ENCODE measurements at places on chromosomes 7 and 10. TPM values are rescaled to one million over a fixed set of nuclear protein-coding genes. Genes with fewer than 3 reads are reported as not detected.

PPP1R3C gene
- 124 TPM for total RNA-seq

KNDC1 gene
- total RNA-seq: 9.6 TPM

HGF gene
- 0.20 TPM for total RNA-seq

TFEC gene
- not detected for total RNA-seq

PDZD8 gene
- 60.2 TPM for total RNA-seq

PRLHR gene
- not detected for total RNA-seq

STK31 gene
- 1.6 TPM for total RNA-seq

CALY gene
- 1.3 TPM for total RNA-seq

CTTNBP2 gene
- total RNA-seq: 5.2 TPM

MEOX2 gene
- total RNA-seq: not detected

GPR158 gene
- total RNA-seq: 0.29 TPM

SAP25 gene
- 5.8 TPM for total RNA-seq

DNA sequence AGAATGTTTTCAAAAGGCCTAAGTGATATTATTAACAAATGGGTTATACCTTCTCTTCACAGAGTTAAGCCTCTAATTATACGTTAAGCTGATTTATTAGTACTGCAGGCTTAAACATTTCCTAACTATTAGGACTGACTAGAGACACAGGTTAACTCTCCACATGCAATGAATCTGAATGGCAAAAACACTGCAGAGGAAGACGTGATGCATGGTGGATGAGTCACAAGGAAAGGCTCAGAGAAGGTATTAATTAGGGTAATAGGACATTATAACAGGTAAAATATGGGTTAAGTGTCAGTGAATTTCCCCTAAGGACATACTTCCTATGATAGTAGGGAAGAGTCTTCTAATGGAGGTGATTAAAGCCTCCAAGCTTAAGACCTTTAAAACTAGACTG, 24.7 kb upstream of the SEM1 start:
- DNase-seq: no peak

- peak; percentile 30 for DNase-seq
These were observed 29.8 kb upstream of the PPP2R2D start for GRCh38 chr10:131870831-131871672.

DNA sequence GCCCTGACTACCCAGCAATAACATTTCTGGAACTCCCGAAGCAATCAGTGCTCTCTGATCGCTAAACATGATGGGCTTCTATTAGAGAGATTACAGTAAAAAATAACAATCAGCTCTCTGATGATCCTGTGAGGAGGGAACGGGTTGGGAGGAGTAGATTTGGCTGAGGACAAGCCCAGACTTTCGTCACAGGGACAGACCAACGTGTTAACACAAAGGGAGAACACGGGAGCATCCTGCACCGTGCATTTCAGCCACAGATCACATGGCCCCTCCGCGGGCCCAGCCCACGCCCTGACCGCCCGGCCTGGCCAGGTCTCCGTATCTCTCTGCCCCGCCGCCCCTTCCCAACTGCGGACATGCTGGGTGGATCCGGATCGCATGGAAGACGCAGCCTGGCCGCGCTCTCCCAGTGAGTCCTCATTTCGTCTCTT, 95.0 kb upstream of the AGBL3 start:
- peak; percentile 90 for DNase-seq

- peak; percentile 59 for DNase-seq
These were observed 1.0 kb upstream of the ZNF800 start for GRCh38 chr7:127393368-127394058.

GRCh38 chr10:30358206-30358605, 9.1 kb upstream of the MTPAP start:
- DNase-seq: no peak

DNA sequence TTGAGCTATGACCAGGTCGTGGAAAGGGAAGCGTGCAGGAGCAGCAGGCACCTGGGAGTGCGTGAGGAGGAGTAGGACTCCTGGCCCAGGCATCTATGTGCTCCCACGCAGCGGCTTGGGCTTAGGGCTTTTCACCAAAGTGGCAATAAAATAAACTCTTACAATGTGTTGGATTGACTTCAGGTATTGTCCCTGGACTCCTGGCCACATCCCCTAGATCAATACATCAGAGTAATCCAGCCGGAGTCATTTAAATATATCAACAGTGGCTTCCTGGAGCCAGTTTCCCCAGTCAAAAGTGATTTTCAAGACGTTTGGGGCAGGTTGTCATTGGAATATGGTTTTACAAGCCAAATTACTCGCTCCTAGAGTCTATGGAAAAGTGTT, 344.4 kb downstream of the WDR11 start:
- no peak for DNase-seq

DNA sequence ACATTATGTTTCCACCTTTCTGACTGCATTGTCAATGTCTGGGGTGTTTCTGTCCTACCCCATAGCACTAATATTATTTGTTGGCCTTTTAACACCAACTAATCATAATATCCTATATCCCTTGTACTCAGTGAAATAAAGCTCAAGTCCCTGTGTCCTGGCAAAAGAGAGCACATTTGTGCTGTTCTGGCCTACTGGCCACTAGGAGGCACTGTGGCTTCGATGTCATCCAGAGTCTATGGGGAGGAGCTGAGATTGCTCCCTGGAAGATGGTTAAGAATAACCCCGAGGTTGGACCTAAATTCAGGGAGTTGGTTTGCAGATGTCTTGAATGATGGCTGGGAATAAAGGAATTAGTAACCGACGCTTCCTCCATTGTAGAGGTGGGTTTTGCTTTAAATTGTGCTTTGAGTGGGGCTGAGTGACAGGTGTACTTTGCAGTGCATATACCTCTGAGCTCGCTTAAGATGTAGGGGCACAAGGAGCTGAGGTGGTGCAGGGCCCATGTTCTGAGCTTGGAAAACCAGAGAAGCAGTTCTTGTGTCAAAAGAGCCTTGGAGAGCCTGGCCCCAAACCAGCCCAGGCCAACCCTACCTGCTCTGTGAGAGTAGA, 191.2 kb upstream of the PRSS1 start:
- DNase-seq: peak; percentile 87

GRCh38 chr7:37820708-37821468, 27.5 kb upstream of the NME8 start:
- DNase-seq: no peak

DNA sequence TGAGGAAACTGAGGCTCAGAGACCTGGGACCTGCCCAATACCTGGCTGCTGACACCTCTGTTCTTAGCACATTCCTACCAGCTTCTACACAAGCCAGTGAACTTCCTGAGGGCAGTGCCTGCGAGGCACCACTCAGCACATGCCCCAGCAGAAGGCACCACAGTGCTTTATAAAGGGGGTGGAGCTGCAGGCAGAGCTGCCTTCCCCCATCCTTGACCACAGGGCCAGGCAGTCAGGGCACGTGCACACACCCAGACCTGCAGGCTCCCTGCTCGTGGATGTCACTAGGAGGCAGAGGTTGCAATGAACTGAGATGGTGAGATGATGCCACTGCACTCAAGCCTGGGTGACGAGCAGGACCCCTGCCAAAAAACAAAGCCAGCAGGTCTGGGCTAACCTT, 39.2 kb upstream of the TUBB8 start:
- DNase-seq: no peak

- DNase-seq: no peak
These were observed 53.7 kb upstream of the DOCK1 start for GRCh38 chr10:126851414-126852108.

DNA sequence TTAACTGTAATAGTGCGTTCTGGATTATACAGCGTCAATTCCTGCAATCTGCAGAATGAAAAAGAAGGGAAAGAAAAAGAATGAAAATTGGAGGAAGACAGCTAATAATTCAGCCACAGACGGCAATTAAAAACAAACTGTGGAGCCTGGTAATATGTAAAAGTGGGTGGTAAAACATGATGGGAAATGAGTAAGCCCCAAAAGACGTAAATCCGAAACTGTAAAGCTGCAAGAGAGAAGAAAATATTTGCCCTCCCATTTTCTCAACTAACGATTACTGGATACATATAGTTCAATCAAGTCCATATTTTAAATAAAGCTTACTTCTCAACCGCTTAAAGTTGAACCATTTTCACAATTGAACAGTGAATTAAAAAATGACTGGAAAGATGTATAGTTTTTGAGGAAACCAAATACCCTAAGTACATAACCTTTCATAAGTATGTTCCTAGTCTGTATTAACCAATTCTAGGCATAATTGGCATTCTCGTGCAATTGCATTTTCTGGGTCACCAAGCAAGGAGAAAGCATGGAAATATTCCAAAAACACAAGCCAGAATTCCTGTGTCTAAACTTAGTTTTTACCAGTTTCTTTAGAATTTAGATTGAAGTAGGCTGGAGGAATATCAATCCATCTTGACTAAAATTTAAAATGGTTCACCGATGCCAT, 44.8 kb downstream of the MALSU1 start:
- no peak for DNase-seq

DNA sequence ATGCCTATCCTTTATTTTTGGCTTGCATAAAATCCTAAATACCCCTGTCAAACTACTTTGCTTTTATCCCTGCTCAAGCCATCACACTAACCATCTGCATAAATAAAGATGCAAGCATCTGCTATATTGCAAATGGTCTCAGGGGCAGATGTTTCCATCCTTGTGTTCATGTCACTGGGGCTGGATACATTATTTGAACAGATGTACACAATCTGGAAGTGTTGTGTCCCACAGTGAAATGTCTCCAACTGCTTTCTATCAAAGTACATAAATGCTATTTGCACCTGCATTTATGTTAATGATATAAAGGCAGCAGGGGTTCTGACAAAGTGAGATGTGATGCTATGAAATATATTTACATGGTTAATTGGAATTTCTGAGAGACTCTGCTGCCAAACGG, 163.1 kb downstream of the ZNF438 start:
- no peak for DNase-seq

DNA sequence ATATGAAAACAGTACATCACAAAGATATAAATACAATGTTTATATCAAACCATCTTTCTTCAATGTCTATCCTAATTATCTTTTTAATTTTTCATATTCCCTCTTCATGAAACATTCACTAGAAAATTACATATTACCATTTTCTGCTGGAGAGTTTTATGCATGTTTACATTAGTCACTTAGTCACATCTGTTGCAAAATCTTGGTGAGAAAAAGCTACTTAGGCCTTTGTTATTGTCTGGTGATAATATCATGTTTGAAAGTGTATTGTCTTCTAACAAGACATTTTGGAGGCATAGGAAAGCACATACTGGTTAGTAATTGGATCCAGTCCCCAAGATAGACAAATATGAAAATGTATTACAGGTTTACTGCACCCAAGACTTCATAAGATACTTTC, 163.6 kb downstream of the GNAI1 start:
- DNase-seq: no peak

DNA sequence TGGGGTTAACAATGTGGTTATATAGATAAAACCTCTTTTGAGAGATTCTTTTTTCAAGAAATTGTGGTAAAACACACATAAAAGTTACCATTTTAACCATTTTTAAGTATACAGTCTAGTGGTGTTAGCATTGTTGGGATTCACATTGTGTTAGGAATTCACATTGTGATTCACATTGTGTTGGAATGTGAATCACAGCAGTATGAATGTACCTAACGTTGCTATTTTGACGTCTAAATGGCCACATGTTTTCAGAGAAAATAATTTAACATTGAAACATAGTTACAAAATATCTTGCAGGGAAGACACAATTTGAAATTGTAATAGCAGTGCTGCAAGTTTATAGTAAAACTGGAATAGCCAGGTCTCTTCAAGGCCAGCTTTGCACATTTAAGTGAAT, 129.0 kb downstream of the BICC1 start:
- no peak for DNase-seq

GRCh38 chr7:80060218-80060806, 74.3 kb upstream of the GNAI1 start:
- DNase-seq: no peak

GRCh38 chr10:1513221-1513620, 224.1 kb downstream of the ADARB2 start:
- peak; percentile 39 for DNase-seq

DNA sequence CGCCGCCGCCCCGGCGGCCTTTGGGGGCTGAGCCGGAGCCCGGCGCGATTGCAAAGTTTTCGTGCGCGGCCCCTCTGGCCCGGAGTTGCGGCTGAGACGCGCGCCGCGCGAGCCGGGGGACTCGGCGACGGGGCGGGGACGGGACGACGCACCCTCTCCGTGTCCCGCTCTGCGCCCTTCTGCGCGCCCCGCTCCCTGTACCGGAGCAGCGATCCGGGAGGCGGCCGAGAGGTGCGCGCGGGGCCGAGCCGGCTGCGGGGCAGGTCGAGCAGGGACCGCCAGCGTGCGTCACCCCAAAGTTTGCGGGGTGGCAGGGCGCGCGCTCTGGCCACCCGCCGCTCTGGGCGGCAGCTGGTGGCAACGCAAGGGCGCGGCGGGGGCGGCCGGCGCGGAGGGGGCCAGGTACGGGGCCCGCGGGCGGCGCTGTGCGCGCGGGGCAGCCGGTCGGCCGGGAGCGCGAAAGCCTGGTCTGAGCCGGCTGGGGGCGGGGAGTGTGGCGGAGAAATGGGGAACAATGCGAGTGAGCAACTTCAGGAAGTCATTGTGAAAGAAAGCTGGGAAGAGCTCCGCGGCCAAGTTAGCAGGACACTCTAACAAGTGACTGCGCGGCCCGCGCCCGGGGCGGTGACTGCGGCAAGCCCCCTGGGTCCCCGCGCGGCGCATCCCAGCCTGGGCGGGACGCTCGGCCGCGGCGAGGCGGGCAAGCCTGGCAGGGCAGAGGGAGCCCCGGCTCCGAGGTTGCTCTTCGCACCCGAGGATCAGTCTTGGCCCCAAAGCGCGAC, at the start of gene IKZF1:
IKZF1 (plus strand) TSS at position 588 of the 782 bp plus-strand sequence. CDS start 14,346 bp downstream, outside the sequence.
- peak; percentile 80 for DNase-seq

GRCh38 chr10:52129410-52130178, 184.5 kb upstream of the DKK1 start:
- DNase-seq: no peak

- DNase-seq: no peak
These were observed 40.6 kb downstream of the RBAK start for GRCh38 chr7:5086256-5086655.

DNA sequence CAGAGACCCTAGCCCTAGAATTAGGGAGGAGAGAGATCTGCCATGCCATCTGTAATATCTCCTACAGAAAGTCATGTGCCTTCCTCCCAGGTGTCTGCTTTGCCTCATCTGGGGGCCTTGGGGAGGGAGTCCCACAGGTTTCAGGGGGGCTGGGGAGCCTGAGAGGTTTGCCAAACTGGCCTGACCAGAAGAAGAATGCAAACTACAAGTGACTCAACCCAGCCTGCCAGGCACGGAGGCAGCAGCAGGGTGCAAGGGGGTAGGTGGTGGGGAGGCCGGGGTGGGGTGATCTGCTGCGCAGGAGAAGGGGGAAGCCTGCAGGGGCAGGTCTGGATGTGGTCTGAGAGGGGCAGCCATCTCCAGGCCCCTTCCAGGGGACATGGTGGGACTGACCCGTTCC, 9.6 kb upstream of the TRIM8 start:
- DNase-seq: peak; percentile 60
